CD4-positive, alpha-beta T cell treated with Interleukin-6 for 4 hours (primary cell): ENCODE measurements at places on chromosomes 7 and 10.

GRCh38 chr7:122166740-122167139, 22.7 kb upstream of the AASS start:
- DNase-seq = no peak

DNA sequence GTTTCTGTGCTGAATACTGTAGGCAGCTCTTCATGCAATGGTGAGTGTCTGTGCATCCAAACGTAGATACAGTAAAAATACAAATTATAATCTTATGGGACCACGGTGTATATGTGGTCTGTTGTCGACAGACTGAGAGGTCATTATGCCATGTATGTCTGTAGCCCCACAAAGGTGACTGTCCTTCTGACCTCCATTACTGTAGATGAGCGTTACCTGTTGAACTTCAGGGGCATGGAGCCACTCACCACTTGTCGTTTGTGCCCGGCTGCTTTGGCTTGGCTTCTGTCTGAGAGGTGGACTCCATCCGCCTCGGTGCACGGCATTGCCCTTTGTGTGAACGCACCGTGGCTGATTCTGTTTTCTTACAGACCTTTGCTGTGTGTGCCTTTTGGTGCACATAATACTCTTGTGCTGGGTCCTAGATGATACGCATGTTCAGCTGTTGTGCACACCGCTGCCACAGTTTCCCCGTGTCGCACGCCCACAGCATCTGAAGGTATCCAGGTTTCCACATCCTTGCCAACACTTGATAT, 2.9 kb downstream of the UBE3C start:
- no peak for DNase-seq

DNA sequence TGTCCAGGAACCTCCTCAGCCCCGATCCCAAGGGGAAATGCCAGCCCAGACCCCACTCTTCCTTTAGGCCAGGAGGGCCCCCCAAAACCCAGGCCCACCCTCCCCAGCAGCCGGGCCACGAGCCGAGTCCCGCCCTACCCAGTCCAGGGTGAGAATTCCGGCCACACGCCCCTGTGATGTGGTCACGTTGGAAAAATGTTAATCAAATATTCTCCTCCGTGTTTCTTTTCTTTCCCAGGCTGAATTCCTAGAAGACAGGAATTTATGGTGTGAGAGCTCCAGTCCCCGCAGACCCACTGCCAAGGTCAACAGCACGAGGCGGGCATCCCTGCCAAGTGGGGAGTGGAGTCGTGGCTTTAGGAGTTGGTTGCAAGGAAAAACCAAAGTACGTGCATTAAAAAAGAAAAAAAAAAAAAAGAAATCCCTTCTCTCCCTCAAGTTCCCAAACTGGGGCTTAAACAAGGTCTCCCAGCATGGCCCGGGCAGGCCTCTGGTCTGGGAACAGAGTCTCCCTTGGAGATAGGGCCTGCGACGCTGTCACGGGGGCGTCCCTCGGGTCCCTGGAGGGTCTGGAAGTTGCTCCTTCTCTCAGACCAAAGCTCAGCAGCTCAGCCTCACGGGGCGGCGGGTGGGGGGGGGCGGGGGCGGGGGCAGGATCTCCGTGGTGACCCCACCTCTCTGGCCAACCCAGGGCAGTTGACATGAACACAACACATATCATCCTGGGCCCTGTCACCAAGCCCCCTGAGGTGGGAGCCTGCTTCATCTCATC, 28.1 kb upstream of the ELN start:
- no peak for DNase-seq

DNA sequence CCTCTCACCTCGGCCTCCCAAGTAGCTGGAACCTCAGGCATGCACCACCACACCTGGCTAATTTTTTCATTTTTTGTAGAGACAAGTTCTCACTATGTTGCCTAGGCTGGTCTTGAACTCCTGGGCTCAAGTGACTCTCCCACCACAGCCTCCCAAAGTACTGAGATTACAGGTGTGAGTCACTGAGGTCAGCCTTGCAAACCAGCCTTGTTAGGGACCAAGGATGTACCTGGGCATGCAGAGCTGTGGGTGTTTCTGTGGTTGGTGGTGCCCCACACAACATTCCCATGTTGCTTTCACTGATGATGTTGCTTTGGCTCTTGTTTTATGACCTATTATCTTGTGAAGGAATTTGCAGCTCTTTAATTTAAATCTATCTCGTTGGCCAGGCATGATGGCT, 54.8 kb downstream of the OTUD1 start:
- DNase-seq = no peak

GRCh38 chr7:135392701-135393100, 117.2 kb downstream of the CNOT4 start:
- no peak for DNase-seq

GRCh38 chr10:89887406-89887805, 186.0 kb downstream of the KIF20B start:
- DNase-seq = no peak

GRCh38 chr10:48973065-48973464, 33.4 kb upstream of the LRRC18 start:
- DNase-seq = no peak

DNA sequence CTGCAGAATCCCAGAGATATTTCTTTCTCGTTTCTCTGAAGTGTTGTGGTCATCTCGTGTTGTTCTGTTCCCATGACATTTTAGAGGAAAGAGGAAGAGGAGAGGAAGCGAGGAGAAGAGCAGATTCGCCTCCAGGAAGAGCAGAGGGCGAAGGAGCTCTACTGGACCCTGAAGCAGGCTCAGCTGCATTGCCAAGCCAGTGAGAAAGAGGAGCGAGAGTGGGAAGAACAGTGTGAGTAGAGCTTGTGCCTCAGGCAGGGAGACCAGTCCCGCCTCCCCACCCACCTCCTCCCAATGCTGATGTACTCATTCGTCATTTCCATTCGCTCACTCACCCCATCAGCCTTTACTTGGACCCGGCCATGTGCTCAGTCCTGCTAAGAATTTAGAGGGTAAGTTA, 50.8 kb downstream of the SH2D4B start:
- DNase-seq = no peak

DNA sequence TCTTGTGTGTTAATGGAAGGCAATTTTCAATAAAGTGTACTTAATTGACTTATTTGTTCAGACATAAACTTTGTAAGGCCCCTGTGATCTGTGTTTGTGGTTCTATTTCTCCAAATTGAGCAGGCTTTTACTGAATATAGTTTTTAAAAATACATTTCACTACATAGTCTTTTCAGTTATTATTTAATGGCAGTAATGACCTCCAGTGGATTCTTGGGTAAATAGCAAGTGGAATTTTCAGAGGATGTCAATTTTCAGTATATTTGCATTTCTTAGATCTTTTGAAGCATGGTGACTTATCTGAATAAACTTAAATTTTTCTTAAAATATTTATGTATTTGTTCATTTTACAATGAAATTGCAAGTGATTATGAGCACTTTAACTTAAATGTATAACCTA, 203.1 kb upstream of the PCLO start:
- no peak for DNase-seq

DNA sequence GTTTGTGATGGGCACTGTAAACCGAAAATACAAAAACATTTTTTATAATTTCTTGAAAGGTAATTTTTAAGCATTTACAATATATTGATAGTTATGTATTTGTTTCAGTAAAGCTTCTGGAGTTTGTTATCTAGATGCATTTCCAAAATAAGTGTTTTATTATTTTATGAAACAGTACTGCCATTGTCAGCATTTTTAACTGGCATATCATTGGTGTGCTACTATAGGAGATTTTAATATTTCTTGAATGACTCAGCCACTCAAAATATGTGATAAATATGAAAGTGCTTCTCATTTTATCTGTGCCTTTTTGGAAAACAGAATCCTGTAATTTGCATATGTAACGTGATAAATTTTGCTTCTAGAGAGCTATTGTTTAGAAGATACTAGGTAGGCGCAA, 97.9 kb downstream of the ANKIB1 start:
- DNase-seq = no peak

GRCh38 chr7:46776790-46777189, 805.1 kb downstream of the TNS3 start:
- no peak for DNase-seq

DNA sequence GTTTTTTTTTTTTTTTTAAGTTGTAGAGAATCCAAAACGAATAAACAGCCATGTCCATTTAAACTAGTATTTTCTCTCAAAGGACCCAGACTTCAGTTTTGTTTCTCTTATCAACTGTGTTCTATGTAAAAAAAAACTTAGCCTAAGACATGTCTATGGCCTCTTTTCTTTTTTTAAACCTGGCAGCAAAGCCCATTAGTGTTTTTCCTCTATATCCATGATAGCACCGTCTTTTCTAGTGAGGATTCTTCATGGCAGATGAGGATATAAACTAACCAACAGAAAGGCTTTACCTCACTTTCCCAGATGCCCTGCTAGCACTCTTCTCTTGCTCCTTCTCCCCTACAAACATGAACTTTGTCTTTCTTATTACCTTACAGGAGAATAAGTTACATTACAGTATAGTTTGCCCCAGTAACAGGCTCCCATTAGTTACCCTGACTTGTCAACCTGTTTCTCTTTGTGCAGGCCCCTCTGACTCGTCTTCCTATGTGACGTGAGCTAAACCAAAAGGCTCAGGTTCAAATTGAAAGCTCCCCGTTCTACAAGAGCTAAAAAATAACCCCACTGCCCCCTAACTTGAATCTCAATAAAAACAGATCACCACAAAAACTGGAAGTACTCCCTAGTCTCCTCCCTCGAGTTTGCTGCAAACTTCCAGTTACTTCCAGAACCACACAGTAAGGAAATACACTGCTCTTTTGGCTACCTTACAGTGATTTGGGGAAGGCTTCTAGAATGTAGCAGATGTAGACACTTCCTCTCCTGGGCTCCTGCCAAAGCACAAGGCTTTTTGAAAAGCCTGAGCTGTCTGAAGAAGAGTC, 20.1 kb downstream of the P4HA1 start:
- DNase-seq = no peak

DNA sequence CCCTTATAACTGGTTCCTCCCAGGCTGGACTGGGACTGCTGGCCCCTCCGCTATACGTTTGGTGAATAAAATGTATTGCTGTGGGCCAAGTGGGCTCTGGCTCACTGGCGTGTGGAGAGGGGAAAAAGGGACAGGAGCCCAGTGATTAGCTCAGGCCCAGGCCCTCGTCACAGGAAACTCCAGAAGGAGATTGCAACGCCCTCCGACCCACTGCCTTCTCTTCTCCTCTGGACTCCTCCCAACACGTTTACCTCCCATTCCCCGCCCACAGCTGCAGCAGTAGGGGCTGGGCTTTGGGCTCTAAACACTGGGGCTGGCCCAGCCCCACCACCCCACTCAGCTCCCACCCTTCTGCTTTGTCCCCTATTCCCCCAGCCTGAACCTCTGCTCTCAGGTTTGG, 173.9 kb downstream of the NEURL1 start:
- DNase-seq = no peak

- no peak for DNase-seq
Measured at GRCh38 chr7:92360387-92360786, 86.9 kb upstream of the GATAD1 start.

DNA sequence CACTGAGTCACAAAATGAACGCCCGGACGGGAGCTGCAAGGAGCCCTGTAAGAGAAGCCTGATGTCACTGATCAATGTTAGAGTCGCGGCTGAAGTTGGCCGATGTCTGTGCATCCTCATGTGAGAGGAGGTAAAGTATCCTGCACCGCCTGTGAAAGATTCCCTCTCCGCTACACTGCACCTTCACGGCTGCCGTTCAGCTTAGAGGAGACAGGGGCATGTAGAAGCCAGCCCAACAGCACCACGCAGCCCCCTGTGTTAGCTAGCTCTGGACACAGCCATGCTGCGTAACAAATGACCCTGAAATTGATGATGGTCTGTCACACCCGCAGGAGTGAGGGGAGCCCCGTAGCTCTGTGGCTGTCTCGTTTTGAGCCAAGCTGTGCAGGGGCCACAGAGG, 81.5 kb upstream of the DIP2C start:
- DNase-seq = no peak

DNA sequence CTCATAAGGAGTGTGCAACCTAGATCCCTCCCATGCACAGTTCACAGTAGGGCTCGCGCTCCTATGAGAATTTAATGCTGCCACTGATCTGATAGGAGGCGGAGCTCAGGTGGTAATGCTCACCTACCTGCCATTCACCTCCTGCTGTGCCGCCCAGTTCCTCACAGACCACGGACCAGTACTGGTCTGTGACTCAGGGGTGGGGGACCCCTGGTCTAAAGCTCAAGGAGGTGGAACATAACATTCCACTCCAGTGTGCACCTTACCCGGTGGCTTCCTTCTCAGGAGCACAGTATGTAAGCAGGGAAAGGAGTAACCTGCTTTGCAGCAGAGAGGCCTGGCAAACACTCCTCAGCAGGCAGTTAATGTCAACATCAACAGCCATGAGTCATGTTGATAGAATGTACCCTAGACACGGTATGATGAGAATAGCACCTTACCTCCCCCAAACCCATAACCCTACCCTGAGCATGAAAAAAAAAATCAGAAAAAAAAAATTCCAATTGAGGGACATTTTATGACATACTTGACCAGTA, 273.5 kb downstream of the FGFR2 start:
- no peak for DNase-seq

DNA sequence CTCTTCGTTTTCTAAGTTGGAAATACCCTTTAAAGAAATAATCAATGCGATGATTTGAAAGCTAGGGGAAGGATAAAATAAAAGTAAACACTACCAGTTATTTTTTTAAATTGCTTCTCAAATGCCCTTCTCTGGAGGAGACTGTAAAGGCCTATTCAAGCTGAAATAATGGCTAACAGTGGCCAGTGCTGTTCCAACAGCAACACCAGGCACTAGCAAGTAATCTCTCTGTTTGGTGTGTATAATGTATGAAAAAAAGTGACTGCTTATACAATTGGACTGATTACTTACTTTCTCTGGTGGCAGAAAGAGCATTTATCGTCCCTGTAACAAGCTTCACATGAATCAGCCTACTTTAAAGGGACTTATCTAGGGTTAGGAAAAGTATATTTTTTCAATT, 102.7 kb downstream of the CSTF2T start:
- no peak for DNase-seq

DNA sequence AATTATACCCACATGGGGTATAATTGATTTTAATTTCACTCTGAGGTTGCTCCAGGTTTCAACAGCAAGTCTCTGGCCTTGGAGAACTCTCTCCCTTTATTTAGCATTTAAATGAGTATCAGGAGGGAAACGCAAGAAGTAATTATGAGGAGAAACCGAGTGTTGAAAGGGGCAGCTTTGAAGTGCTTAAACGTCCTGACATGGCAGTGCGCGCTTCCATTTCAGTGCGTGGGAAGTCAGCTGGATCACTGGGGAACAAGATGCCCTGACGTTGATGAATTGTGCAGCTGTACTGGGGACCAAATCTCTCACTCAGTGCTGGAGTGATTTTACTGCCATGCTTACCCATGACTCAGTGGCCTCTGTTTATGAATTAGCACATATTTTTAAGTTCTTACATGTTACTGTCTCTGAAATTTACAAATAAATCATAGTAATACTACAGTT, 106.0 kb upstream of the PRR15 start:
- DNase-seq = no peak

DNA sequence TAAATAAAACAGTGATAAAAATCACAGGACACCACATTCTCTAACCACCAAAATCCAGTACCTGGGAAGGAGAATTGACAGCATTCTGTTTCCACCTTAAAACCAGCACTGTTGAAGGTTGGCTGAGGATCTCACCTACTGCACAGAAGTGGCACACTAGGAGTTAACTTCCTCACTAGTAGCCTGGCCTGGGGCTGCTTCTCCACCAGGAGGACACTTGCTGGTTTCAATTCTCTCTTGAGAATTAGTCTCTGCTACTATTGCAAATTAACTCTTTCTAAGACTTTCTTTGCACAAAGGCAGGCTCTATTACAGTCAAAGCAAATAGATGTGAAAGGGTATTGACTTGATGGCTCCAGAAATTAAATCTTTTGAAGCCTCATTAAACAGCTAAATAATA, 2.3 kb upstream of the CTTNBP2 start:
- no peak for DNase-seq

GRCh38 chr10:86878983-86879713, 78.3 kb downstream of the MMRN2 start:
- DNase-seq = no peak
